ENCODE measurements at places on chromosomes 3 and 15.

- no peak for DNase-seq
These were observed 36.7 kb upstream of the ADPGK start for GRCh38 chr15:72820278-72820677.

DNA sequence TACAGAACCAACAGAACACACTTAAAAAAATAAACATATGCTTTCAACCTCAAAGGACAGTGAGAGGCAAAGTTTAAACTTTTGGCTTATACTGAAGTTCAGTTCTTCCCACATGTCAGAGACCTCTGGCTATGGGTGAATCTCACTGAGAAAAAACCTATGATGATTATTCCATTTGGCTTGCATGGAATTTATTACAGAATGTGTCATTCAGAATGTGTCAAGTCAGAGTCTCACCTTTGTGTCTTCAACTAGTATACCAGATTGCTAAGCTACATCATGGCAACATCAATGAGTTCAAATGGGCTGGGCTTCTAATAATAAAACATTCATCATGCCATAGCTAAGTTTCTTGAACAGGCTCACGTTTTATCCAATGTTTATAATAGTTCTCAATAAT, 987.0 kb downstream of the NTRK3 start:
- DNase-seq = peak; percentile 1

GRCh38 chr3:50612970-50613846, 1.6 kb upstream of the CISH start:
- no peak for DNase-seq

- DNase-seq = peak; percentile 58
These were observed 130.6 kb downstream of the STAG1 start for GRCh38 chr3:136621628-136622027.

DNA sequence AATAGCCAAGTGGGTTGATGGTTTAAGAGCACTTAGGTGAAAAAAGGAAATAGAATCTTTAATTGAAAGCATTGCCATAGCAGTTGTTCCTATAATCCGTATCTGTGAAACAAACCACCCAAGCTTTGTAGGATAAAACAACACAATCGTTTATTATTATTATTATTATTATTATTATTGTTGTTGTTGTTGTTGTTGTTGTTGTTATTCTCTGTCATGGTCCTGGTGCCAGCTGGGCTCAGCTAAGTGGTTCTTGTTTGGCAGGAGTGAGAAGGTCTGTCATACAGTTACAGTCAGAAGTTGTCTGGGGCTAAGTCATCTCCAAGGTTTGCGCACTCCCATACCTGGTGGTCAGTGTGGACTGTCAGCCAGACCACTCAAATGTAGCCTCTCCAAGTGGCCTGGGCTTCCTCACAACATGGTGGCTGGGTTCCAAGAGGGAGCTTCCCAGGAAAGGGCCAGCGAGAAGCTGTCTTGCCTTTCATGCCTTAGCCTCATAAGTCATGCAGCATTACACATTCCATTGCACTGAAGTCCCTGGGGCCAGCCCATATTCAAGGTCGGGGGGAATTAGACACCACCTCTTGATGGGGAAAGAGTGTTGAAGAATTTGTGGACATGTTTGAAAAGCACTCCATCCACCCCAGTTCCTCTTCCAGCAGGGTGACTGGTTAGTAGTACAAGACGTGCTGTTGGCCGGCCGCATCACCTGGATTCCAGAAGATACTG, 54.3 kb upstream of the FGD5 start:
- peak; percentile 16 for DNase-seq

DNA sequence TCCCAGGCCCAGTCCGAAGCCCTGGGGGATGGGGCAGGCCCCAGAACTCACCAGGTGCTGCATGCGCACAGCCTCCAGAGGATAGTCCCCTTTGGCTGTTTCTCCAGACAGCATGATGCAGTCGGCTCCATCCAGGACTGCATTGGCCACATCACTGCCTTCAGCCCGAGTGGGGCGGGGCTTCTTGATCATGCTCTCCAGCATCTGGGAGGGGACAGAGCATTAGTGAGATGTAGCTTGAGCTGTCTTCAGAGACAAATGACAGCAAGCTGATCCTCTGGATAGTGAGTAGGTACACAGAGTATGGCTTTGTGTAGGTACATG, 9.1 kb upstream of the GRAMD2A start:
- no peak for DNase-seq

- DNase-seq = no peak
These were observed 185.0 kb downstream of the OR4M2 start for GRCh38 chr15:22265056-22265945.

- no peak for DNase-seq
These were observed 62.8 kb downstream of the LRIG1 start for GRCh38 chr3:66438046-66438445.

DNA sequence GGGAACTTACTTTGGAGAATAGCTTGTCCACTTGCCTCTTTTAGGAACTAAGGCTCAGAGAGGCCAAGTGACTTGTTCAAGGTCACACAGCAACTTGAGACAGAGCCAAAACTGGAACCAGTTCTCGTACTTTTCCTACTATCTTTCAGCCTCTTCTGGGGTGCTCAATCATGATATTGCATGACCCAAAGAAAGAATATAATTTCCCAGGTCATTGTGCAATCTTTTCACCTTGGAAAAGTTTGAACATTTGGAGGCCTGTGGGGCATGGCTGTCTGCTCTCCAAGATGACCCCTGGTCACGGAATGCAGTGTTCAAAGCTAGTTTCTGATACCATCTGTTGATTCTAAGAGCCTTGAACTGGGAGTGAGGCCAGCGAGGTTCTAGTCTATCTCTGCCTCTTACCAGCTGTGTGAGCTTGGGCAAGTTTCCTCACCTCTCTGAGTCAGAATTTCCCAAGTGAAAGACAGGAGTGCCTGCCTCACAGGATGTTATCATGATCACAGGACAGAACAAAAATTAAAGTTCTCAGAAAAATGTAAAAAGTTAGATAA, 89.7 kb downstream of the BDH1 start:
- DNase-seq = peak; percentile 81

DNA sequence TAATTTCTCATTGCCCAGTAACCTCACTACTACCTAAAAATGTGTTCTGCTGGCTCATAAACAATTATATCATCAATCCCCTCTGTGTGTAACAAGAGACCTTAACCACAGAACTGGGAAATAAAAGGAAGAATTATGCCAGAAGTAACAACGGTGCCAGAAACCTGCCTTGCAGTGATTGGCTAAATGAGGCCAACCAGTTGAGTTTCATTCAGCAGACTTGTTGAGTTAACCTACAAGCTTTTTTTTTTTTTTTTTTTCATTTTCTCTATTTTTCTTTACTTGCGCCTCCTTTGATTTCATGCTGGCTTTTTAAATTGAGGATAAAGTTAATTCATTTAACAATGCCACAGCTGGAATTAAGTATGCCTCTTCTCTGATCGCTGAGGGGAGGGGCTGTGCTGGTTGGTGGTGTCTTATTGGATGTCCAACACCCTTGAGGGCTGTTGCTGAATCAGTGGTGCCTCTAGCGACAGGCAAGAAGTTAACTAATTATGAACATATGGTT, 30.0 kb upstream of the GMNC start:
- DNase-seq = no peak

DNA sequence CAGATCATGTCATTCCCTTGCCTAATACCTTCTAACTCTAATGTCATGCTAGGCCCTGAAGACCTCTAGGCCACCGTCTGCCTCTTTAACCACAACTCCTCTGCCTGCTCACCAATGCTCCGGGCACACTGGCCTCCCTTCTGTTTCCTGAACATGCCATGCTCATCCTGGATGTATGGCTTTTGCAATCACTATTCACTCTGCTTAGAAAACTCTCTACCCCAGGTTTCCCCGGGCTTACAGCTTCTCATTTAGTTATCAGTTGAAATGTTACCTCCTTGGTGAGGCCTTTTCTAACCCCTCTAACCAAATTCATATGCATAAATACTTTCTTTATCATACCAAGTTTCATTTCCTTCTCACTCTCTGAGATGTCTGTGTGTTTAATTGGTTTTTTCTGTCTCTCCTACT, 727.8 kb upstream of the CFAP20DC start:
- no peak for DNase-seq

DNA sequence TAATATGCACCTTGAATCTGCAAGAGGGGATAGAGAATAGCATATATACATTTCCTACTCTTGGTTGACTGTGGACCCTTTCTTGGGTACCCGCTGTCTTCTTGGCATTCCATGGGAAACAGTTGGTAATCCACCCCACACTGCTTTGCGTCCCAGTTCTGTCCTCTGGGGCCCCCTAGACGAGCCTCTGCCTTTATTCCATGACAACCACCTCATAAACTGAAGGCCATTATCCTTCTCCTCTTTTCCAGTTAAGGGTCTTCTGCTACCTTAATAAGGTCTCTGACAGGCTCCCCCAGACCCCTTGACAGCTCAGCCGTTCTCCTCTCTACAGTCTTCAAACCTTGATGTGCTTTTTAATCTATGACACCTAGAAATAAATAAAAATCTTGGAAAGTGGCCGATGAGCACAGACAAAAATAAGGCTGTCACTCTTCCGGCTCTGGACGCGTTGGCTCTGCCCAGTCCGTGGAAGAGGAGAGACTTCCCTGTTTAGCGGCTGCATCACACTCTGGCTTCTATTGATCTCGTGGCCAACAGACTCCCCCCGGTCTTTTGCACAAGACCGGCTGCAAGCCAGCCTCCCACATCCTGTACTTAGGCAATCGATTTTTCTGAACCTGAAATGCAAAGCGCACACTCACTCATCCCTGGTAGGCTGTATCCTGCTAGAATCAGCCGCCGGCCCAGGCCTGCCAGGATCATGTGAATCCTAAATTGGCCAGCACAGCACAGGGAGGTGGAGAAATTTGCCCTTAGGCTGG, 251.0 kb upstream of the TLE3 start:
- DNase-seq = peak; percentile 38

GRCh38 chr3:149575213-149575960, 82.4 kb downstream of the WWTR1 start:
- peak; percentile 94 for DNase-seq

DNA sequence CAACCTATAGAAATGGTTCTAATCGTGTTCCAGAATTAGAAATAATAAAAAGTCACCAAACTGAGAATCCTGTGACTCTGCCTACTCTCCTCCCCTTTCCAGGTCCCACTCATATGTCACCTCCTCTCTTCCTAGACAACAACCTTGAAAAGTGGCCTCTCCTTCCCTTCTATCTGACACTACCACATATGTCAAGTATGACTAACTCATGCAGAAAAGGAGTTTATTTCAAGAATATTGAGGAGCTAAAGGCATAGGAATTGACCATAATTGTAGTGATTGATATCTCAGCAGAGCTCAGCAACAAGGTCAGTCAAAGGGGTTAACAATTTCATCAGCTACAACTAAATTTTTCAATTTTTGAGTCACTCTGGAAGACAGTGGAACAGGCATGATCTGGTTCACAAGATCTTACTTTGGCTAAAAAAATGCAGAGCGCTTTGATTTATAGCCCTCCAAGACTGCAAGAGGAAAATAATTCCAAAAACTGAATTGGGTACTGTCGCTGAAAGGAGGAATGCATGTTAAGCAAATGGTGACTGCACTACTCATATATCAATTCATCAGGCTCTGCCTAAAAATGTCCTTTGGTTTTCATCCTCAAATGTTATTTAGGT, 160.6 kb upstream of the ARHGEF26 start:
- DNase-seq = peak; percentile 51

GRCh38 chr15:40894681-40895448, 615 bp downstream of the VPS18 start:
- peak; percentile 70 for DNase-seq

DNA sequence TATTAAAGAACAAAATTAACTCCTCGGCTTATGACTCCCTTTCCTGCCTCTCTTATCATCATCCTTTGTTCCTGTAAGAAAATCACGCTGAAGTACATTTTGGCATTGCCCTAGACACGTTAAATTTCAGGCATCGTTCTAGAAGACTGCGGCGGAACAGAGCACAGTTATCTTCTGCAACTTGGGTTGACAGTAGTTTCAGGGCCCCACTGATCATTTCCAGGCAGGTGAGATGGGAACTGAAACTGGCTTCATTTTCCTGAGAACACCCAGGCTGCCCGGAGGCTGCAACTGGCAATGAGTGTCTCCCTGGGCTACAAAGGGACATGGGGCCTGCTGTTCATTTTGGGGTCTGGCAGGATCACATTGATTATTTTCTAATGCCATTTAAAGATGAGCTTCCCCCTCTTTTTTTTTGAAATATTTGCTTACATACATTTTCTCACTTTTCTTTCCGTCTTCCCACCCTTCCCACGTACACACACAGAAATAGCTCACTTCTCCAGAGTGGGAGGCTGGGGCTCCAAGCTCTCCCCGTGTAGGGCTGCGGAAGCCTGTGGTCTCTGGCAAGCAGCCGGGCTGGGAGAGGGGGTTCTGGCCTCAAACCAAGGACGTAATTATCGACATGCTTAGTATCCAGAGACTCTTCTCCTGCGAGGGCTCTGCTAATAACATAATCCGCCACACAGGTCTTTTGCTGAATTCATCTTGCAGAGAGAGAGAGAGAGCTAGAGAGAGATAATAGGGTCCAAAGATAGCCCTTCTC, 267.4 kb downstream of the ABHD5 start:
- DNase-seq = no peak

- DNase-seq = peak; percentile 49
These were observed 102.9 kb downstream of the SEMA6D start for GRCh38 chr15:47820057-47820746.

- DNase-seq = peak; percentile 75
These were observed 77.7 kb downstream of the SYNPR start for GRCh38 chr3:63355809-63356208.

DNA sequence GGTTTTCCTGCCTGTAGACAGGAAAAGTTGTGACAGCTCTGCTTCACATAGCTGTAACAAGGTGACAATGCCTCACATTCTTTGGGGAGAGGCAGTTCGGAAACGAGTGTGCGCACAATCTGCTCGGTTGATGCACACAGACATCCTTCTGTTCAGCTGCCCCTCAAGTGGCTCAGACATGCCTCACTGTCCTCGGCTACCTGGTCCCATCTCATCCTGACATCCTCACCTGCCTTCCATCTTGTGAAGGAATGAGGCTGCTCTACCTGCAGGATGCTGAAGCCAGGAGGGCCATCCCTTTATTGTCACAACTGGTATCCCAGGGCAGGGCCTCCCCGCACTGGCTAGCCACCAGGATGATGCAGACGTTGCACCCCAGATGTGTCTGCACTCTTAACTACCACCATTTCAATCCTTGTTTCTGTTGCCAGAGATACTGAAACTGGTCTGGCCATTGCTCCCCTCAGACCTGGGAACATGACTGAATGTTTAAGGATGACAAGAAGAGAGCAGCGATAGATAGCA, 19.4 kb downstream of the SRPRB start:
- DNase-seq = no peak

- DNase-seq = no peak
These were observed 19.7 kb downstream of the ANKDD1A start for GRCh38 chr15:64931381-64931780.

DNA sequence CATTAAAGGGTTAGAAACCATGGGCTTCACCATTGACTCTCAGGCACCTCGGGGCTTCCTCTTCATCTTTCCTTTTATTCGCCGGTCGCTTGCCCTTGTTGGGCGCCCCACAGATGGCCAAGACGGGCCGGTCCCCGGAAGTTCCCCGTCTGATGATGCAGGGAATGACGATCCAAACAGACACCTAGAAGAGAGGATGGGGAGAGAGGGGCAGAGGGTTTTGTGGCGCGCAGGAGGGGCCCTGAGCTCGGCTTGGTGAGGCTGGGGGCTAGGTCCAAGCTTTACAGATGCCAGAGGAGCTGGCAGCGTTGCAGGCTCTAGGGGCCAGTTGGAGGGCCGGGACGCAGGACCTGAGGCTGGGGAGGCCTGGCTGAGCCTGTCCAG, 532 bp upstream of the ESYT3 start:
- no peak for DNase-seq

Data from AG10803 (cell line).